ENCODE measurements at places on chromosomes 1 and 21.

DNA sequence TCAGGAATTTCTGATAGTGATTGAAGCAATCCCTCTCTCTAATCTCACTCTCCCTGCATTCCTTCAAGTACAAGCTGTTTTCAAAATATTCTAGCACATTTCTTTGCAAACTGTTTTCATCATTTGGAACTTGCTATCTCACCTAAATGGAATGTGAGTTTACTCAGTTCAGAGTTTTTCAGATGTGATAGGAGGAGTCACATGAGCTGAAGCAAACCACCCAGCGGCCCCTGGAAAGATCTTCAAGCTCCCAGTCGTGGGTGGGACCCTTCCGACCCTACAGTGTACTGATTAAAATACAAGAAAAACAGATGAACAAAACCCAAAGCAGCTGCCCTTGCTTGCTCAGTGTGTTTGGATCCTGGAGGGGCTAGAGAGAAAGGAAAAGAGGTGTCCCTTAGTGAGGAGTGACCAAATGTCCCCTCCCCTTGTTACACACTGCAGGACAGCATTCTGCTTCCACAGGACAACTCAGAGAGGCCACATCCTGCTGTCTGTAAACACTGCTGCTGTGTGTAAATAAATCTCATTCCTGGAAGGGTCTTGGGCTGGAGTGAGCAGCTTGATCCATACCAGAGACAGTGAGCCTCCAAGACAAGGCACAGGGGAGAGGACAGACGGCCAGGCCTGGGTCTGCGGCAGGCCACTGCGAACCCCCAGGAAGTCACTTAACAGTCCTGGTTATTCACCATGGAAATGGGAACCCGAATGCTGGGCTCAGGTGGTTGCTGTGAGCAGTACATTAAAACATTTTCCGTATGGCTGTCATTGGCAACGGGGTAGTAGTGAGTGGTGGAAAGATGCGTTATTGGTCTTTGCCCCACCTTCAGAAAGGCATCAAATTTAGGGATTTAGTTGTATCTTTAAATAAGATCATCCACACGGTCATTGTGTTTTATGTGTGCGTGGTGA, 229.2 kb downstream of the RHOU start:
- no peak for DNase-seq

GRCh38 chr1:57741521-57741920, 317.7 kb upstream of the DAB1 start:
- no peak for DNase-seq

- peak; percentile 83 for DNase-seq
Measured at GRCh38 chr1:99808391-99809115, 41.6 kb upstream of the AGL start.

DNA sequence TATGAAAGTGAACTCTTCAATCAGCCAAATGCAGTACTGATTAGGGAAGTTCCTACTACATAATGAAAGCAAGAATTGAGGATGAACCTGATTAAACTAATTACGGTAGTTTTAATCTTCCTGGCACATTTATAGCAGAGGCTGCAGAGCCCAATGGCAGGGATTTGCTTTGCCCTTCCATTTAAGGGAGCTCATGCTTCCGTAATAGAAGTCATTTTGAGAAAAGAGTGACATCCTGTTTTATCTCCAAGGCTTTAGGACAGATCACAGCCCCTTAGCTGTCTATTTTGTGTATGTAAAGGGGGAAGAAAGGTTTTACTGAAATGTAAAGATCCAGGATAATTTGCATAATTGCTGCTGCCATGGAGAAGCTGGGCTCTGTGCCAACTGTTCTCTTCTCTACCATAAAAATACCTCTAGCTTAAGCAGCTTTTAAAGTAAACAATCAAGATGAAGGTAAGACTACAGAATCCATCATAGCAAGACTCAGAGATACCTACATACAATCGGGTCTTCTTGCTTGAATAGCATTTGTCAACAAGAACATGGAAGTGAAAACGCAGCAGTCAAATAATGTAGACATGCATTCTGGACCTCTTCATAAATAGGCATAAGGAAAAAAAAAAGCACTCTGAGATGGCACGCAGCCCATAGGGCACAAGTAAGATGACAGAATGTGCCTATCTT, 62.5 kb downstream of the ASH1L start:
- peak; percentile 43 for DNase-seq

DNA sequence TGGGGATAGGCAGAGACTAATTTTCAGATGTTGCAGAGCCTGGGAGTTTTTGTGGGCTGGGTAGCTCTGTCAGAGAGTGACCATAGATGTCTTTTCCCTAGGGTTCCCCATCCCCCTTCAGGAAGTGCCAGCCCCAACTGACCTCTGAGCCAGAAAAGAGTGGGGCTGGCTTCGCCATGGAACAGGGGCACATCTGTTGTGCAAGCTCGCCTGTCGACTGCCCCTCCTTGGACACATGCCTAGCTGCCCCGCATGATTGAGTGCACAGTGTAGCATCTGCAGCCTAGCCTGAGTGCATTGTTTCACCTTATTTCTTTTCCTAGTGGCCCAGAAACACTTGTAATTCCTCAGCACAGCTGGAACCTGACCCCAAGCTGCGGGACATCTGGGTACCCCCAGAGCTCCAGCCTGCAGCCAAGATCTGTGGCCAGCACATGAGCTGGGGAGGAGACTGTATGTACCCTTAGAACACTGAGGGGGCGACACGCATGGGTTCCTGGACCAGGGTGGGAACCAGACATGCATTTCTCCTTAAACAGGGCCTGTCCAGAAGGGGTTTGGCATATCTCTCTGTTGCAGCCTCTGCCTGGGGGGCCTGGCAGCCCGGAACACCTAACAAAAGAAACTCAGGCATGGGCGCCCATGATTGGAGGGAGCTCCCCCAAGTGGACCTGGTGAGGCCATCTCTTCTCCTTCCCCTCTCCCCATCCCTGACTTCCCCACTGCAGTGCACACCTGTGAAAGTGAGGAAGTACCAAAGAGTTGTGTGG, 55.2 kb downstream of the SYT14 start:
- no peak for DNase-seq

DNA sequence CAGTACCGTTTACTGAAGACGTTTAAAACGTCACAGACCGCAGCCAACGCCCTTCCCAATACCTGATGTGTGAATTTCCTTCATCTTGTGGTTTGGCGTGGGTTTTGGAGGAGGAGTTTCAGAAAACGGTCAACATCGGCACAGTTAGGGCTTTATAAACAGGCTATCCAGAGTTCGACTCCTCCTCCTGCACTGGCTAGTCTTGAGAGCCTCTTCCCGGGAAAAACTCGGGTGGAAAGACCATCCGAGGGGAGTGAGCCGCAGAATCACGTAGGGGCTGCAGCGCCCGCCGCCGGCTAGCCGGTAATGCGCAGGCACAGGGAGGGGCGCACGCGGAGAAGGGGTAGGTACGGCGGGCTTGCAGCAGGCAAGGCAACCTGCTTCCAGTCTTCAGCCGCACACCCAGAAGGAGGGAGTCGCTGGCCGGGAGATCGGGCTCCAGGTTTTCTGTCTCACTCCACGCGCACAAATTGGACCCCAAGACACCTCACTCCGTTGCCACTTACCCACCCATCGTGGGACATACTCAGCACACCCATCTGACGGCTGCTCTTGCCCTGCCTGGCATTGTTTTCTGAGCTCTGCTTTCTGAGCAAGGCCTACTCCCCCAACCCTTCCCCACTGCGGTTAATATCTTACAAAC, 25.4 kb downstream of the SLC19A2 start:
- no peak for DNase-seq

GRCh38 chr1:176144526-176144925, 62.6 kb downstream of the COP1 start:
- DNase-seq: peak; percentile 10

GRCh38 chr1:63936276-63936675, 162.5 kb downstream of the ROR1 start:
- no peak for DNase-seq

DNA sequence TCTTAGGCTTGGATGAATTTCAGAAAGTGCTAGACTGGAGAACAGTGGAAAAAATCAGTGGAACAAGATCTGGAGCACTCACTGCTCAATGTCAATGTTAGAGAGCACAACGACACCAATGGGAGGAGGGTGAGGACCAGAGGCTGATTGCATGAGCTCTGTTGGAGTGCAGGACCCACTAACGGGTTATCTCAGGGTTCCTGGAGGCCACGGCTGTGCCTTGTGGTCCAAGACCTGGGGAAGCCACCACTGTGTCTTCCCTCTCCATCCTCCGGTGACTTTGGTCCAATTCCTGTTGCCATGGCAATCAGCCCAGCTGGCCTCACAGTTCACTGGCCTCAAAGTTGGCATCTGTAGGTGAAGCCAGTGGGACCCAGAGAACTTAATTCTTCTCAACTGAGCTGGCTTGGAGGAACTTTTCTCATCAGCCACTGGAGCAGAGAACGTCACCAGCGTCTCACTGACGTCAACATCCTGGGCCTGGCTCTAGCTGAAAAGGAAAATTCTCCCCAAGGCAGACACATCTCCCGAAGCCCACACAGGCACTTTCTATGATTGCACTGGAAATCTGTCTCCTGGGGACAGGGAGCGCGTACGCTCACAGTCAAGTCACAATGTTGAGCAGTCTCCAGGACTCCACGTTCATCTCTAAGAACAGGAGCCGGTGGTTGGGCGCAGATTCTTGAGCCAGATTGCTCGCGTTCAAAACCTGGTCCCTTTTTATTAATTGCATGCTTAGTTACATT, 21.9 kb upstream of the GPR157 start:
- no peak for DNase-seq

- no peak for DNase-seq
Measured at GRCh38 chr1:9281908-9282695, 10.6 kb upstream of the SPSB1 start.

DNA sequence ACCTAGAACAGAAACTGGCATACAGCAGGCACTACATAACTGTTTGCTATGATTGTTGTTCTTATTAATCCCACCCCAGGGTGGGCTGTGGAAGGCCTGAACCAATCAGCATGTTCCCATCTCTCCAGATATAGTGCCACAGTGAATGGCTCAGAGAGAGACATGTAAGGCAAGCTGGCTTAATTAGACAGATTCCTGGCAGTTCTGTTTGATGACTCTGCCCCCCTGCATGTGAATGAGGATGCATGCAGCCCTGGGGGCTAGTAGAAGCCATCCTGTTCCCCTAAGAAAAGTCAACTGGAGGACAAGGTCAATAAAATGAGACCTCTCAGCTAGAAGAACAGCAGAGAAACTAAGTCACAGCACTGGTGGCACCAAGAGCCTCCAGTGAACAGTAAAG, 130.3 kb downstream of the GLIS1 start:
- DNase-seq: no peak

- no peak for DNase-seq
Measured at GRCh38 chr1:217115404-217116380, 392.5 kb upstream of the ESRRG start.

- no peak for DNase-seq
Measured at GRCh38 chr1:74470251-74470650, 42.2 kb downstream of the LRRC53 start.

DNA sequence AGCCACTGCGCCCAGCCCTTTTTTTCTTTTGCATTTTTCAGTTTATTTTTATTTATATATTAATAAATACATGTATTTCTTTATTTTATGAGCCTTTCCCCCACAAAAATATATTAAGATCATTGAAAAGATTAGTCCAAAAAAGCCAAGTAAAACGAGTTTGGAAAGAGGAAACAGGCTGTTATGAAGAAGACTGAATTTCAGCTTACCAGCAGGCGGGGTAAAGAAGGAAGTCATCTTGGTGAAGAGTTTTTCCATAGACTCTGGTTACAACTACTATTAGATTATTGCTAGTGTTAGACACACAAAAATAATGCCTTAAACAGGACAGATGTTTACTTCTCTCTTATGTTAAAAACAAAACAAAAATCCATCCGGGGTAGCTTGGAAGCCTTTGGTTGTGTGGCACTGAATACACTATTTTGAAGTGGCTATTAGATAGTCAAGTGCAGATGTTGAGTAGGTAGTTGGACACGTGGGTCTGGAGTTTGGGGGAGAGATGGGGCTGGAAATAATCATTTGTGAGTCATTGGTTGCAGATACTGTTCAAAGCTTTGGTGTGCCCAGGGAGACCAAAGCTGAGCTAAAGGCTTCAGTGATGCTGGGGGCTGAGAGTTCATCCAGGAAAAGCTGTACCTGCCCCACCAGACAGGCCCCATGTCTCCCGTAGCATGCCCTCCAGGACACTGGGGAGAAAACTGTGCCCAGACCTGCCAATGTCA, 8.7 kb upstream of the LRRC71 start:
- peak; percentile 68 for DNase-seq

- DNase-seq: no peak
Measured at GRCh38 chr1:226908913-226909312, 31.2 kb upstream of the COQ8A start.

DNA sequence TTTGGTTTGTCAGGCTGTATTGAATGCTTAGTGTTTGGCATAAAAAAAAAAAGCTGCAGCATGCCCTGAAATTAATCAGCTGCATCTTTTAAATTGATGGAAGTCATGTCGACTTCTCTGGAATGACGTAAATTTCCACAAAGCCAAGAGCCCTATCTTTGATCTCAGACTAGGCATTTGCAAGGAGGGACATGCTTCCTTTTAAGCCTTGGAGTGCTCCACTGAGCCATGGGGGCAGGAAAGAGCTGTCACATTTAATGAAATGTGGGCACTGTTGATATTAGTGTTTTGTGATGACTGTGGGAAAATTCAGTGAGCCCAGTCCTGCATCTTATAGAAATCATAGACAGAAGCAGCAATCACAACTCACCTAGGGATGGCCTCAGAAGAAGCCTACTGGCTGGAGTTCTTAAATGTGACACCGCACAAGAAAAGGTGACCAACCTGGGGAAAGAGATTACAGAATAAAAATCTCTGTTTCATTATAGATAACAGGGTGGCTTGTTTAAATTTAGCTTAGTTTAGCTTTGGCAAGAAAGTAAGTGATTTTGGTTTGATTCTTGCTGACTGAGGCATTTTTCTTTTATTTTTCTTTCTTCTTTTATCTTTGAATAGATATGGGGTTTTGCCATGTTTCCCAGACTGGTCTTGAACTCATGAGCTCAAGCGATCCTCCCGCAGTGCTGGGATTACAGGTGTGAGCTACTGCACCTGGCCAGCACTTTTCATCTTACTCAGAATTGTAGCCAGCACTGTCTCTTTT, 188.2 kb downstream of the HHAT start:
- DNase-seq: no peak

GRCh38 chr1:28249013-28249865, 10.1 kb upstream of the SESN2 start:
- DNase-seq: peak; percentile 56

GRCh38 chr1:85319491-85319890, 43.1 kb upstream of the BCL10 start:
- no peak for DNase-seq

GRCh38 chr1:232386721-232387510, 243.0 kb downstream of the SIPA1L2 start:
- no peak for DNase-seq

DNA sequence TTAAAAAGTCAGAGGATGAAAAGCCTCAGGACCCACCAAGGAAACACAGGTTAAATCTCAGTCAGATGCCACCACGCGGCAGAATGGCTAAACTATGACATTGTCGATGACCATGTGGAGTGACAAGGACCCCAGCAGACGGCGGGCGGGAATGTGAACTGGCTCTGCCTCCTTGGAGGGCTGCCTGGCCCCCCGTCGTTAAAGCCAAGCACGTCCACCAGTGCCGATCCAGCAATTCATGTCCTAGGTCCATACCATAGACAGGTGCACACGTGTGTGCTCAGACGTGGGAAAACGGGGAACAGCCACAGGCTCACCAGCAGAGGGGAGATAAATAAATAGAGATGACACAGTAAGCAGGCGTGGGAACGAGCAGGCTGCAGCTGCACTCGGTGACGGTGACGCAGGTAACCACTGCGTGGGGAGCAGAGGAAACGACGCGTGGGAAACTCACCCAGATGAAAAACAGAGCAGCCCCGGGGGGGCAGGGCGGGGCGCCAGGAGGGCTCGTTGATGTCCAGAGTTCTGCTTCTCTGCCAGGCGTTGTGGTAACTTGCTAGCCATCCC, 28.3 kb upstream of the PCBP3 start:
- DNase-seq: peak; percentile 63

GRCh38 chr1:234545517-234546386, 64.2 kb downstream of the IRF2BP2 start:
- no peak for DNase-seq

Measured in suppressor macrophage (primary cell).